ENCODE measurements at places on chromosomes 2 and 18. TPM values are rescaled to one million over a fixed set of nuclear protein-coding genes. Genes with fewer than 3 reads are reported as not detected.

- H3K4me3 ChIP-seq, result no peak overlapping the region
- no peaks in the 10 kb centered on the region for H3K27me3 ChIP-seq
- no peak overlapping the region for H3K27ac ChIP-seq
- DNase-seq, result no peak
- no peaks in the 10 kb centered on the region for H3K36me3 ChIP-seq
These were observed 432.4 kb upstream of the MYT1L start for GRCh38 chr2:2763351-2764000.

The FNDC4 gene
- 8.8 TPM for total RNA-seq

GRCh38 chr2:20468549-20469500, 22.0 kb downstream of the RHOB start:
- H3K4me3 ChIP-seq, result no peak overlapping the region
- H3K27ac ChIP-seq, result no peak overlapping the region
- H3K36me3 ChIP-seq, result no peaks in the 10 kb centered on the region
- H3K4me1 ChIP-seq, result no peaks in the 10 kb centered on the region

DNA sequence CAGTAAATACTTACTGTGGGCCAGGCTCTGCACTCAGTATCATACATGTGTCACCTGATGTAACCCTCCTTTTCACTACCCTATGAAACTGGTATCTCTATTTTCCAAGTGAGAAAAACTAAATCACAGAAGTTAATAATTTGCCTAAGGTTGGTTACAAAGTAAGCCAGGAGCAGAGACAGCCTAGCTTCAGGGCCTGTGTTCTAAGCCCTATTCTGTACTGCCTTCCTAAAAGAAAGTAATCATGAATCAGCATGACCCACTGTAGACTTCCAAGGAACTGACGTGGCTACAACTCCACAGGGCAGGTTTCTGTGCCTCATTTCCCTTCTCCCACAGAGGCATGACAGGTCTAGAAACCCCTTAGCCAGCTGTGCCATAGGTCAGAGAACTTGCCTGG, 14.3 kb downstream of the ZNF142 start:
- DNase-seq, result no peak
- H3K4me3 ChIP-seq, result no peak overlapping the region
- no peaks in the 10 kb centered on the region for H3K27me3 ChIP-seq
- H3K4me1 ChIP-seq, result peaks cover 5% of the 10 kb centered on the region
- H3K36me3 ChIP-seq, result peaks cover 93% of the 10 kb centered on the region

- no peak for DNase-seq
- H3K4me1 ChIP-seq, result no peaks in the 10 kb centered on the region
- no peaks in the 10 kb centered on the region for H3K36me3 ChIP-seq
These were observed 22.3 kb upstream of the INSIG2 start for GRCh38 chr2:118065921-118066511.

- no peak for DNase-seq
- no peak overlapping the region for H3K27ac ChIP-seq
- peaks cover 15% of the 10 kb centered on the region for H3K4me1 ChIP-seq
- H3K4me3 ChIP-seq, result no peak overlapping the region
- peaks cover 22% of the 10 kb centered on the region for H3K27me3 ChIP-seq
These were observed 4.5 kb upstream of the GDF7 start for GRCh38 chr2:20662308-20662937.

DNA sequence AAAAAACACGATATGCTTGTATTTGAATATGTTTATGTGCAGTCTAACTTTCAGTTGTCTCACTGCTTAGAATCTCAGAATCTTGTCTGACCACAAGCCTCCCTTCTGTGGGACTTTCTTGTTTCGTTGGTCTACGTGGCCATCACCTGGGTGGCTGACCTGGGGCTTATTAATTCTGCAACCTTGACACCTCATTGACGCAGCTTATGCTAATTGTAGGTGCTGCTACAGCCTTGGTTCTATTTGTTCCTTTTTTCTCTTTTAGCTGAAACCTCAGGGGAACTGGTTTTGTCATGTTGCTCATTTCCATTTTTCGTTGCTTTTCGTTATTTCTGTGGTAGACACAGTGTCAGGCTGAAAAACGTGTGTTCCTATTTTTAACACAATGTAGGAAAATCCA, 273.7 kb downstream of the SLC4A3 start:
- no peak overlapping the region for H3K4me3 ChIP-seq
- no peak overlapping the region for H3K27ac ChIP-seq
- no peaks in the 10 kb centered on the region for H3K27me3 ChIP-seq
- H3K4me1 ChIP-seq, result no peaks in the 10 kb centered on the region
- H3K36me3 ChIP-seq, result no peaks in the 10 kb centered on the region
- no peak for DNase-seq

DNA sequence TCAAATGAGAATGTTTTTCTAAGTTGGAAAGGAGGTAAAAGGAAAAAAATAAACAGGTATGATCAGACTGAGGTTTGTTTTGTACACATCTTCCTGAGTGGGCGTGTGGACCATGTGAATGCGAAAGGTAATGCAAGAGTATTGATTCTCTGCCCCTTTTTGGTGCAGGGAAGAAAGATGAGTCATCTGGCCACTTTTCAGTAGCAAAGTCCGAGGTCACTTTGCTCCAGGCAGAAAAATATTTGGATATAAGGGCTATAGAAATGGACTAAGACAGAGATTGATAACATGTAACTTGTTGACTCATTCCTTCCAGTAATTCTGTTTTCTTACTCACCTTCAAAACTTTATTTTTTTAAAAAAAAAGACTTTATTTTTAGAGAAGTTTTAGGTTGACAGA, 130.5 kb downstream of the DSEL start:
- no peak for DNase-seq
- H3K27me3 ChIP-seq, result no peaks in the 10 kb centered on the region
- no peaks in the 10 kb centered on the region for H3K36me3 ChIP-seq
- H3K4me3 ChIP-seq, result no peak overlapping the region

- H3K27ac ChIP-seq, result no peak overlapping the region
- H3K4me1 ChIP-seq, result peaks cover 54% of the 10 kb centered on the region
- H3K4me3 ChIP-seq, result no peak overlapping the region
- no peaks in the 10 kb centered on the region for H3K36me3 ChIP-seq
These were observed 178.6 kb downstream of the SETBP1 start for GRCh38 chr18:44859263-44859662.

The DLGAP1 gene
- total RNA-seq, result 1.3 TPM

The CCDC141 gene
- total RNA-seq, result 2.7 TPM

The CNDP1 gene
- not detected for total RNA-seq

DNA sequence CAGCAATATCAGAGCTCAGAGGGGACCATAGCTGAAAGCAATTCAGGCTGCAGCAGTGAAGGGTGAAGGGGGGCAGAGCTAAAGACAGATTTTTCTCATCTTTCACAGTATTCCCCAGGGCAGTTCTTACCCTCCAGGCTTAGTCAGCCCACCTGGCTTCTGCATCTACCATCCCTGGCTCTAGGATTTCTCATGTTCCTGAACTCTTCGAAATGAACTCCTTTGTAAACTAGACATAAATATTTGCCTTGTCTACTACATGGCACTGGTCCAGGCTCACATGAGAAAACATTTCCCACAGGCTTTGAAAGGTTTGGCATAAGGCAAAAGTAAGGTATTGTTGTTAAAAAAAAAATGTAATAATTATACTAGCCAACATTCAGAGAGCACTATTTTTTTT, 23.6 kb upstream of the NEB start:
- no peaks in the 10 kb centered on the region for H3K36me3 ChIP-seq
- no peak for DNase-seq
- H3K27ac ChIP-seq, result no peak overlapping the region

The ZNF385B gene
- total RNA-seq, result 2.2 TPM

The ABCG5 gene
- total RNA-seq, result not detected

DNA sequence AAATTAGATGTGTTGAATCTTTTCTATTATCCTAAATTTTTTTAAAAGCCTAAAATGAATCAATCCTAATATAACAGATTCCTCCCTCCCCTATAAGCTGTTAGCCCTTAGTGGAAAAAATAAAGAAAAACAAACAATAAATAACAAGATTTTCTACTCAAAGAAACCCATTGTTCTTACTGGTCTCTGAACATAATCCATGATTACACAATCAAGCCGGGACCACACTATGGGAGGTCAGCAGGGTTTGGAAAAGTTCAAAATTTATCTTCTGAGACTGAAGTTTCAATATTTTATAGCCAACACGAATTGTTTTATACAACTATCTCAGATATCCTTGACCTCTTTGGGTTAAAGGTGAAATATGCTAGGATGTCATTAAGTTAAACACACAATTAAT, 57.9 kb downstream of the DPP4 start:
- DNase-seq, result no peak
- H3K4me3 ChIP-seq, result no peak overlapping the region
- H3K4me1 ChIP-seq, result no peaks in the 10 kb centered on the region
- no peak overlapping the region for H3K27ac ChIP-seq
- H3K36me3 ChIP-seq, result no peaks in the 10 kb centered on the region

The ABCG8 gene
- total RNA-seq, result not detected

GRCh38 chr18:34864836-34865497, 154.9 kb downstream of the DTNA start:
- no peaks in the 10 kb centered on the region for H3K36me3 ChIP-seq
- DNase-seq, result no peak
- no peak overlapping the region for H3K27ac ChIP-seq
- H3K4me1 ChIP-seq, result no peaks in the 10 kb centered on the region

The GAL3ST2 gene
- total RNA-seq, result not detected

GRCh38 chr2:173296235-173296634, 58.4 kb upstream of the CDCA7 start:
- no peaks in the 10 kb centered on the region for H3K27me3 ChIP-seq
- no peaks in the 10 kb centered on the region for H3K4me1 ChIP-seq
- H3K36me3 ChIP-seq, result no peaks in the 10 kb centered on the region
- H3K27ac ChIP-seq, result no peak overlapping the region
- DNase-seq, result no peak
- no peak overlapping the region for H3K4me3 ChIP-seq

The MALT1 gene
- total RNA-seq, result 18.3 TPM

The UGT1A10 gene
- total RNA-seq, result not detected

DNA sequence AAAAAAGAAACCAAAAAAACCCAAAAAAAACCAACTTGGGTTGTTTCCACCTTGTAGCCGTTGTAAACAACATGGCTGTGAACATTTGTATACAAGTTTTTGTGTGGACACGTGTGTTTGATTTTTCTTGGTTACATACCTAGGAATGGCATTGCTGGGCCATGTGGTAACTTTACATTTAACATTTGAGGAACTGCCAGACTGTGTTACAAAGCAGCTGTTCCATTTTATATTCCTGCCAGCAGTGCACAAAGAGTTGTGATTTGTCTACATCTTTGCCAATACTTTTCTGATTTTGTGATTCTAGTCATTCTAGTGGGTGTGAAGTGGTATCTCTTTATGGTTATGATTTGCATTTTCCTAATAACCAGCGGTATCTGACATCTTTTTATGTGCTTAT, 22.5 kb downstream of the LPIN1 start:
- peaks cover 10% of the 10 kb centered on the region for H3K4me1 ChIP-seq
- H3K36me3 ChIP-seq, result peaks cover 72% of the 10 kb centered on the region
- no peak for DNase-seq
- H3K27ac ChIP-seq, result no peak overlapping the region

Data from esophagus muscularis mucosa (tissue), 4 donors.